Cortex of kidney (tissue), 1 donor: ENCODE measurements at places on chromosomes 6 and 20.

GRCh38 chr6:89339565-89339964 lies 13.0 kb downstream of the UBE2J1 start:
- DNase-seq = no peak

- no peak for DNase-seq
Observed at GRCh38 chr20:5085380-5085779, 34.4 kb downstream of the PCNA start.

DNA sequence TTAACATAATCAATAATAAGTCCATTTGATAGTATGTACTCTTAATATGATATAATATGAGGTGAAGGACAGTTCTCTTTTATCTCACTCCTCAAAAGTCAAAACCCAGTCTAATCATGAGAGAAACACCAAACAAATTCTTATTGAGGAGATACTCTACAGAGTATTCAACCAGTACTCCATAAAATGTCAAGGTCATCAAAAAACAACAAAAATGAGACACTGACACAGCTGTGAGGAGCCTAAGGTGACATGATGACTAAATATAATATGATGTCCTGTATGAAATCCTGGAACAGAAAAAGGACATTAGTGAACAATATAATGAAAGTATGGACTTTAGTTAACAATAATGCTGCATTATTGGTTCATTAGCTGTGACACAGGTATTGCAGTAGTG lies 675.1 kb downstream of the HTR1B start:
- no peak for DNase-seq

- no peak for DNase-seq
Observed at GRCh38 chr6:52577778-52578463, 1.1 kb upstream of the TRAM2 start.

- DNase-seq = no peak
Observed at GRCh38 chr20:41379551-41379950, 12.9 kb upstream of the EMILIN3 start.

DNA sequence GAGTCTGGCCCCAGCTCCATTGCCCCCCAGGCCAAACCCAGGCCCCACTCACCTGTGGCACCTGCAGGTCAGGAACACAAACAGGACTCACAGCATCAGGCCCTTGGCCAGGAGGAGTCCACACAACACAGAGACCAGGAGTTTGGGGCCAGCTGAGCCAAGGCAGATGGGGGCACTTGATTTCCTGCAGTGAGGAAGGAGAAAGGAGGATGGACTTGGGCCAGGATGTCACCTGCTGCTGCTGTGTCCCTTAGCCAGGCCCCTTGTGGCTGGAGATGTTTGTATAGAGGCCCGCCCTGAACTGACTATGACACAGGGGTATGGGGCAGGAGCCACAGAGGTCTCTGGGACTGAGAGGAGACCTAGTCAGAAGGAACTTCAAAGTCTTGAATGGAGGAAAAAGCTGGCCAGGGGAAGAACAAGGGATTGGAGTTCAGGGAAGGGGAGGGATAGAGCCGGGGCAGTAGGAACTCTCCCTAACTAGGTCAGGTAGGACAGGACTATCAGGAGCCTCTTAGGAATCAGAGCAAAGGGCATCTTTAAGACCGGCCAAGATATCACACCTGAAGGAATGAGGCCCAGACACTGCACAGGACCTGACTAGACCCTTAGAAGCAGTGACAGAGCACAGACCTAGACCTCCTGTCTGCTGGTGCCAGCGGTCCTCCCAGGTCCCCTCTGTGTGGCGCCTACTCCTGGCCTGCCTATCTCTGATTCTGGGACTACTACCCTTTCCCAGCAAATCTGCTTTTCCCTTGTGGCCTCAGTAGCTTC lies 8.8 kb upstream of the TREML2 start:
- DNase-seq = no peak

GRCh38 chr6:132973514-132973993 lies 159.2 kb downstream of the RPS12 start:
- no peak for DNase-seq

DNA sequence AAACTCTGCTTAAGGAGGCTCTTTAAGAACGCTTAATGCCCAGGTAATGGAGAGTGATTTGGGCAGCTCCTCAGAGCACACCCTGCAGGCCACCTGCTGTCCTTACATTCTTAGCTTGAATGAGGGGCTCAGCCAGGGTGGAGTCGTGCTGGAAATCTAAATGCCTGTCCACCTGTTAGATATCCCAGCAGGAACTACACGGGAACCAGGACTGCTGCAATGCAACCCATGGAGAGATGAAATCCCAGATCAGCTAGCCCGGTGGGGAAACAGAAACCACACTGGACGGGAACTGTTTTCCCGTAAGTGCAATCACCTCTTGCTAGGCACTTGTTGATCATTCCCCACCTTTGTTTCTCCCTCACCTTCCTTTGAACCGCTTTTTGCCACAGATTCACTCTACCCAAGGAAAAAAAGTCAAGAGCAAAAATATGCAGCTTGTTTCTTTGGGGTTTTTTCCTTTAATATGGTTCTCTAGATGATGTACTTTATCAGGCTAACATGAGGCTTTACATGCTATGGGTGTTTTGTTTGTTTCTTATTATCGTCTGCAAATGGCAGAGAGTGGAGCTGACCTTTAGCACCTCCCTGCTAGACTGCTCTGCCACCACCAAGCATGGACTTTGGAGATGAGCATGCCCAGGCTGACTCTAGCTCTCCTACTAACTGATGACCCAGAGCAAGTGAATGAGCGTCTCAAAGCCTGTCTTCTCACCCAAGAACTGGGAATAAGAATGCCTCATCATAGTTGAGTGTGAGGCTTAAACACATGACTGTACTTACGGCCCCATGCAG lies 125.9 kb upstream of the TNFAIP3 start:
- DNase-seq = no peak

GRCh38 chr6:26537846-26538571 lies at the start of gene HMGN4:
HMGN4 (plus strand) TSS chr6:26538366; CDS start chr6:26545207, 6,841 bp downstream.
- no peak for DNase-seq

DNA sequence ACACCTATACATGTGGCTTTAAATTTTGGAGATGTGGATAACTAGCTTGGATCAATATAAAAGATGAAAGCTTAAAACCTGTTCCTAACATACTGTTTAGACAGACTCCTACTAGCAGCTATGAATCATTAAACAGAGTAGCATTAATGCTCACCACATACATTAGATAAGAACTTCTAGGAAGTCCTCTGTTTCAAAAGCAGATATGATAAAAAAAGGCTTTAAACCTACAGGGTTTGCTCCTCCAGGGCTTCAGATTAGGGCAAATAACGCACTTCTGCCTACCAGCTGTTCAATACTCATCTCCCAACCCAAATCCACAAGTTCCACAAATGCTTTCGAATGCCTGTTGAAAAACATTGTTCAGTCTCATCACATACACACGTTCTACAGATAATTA lies 1.5 kb downstream of the REPS1 start:
- no peak for DNase-seq

- DNase-seq = no peak
Observed at GRCh38 chr6:35487658-35488516, 9.0 kb downstream of the TEAD3 start.

DNA sequence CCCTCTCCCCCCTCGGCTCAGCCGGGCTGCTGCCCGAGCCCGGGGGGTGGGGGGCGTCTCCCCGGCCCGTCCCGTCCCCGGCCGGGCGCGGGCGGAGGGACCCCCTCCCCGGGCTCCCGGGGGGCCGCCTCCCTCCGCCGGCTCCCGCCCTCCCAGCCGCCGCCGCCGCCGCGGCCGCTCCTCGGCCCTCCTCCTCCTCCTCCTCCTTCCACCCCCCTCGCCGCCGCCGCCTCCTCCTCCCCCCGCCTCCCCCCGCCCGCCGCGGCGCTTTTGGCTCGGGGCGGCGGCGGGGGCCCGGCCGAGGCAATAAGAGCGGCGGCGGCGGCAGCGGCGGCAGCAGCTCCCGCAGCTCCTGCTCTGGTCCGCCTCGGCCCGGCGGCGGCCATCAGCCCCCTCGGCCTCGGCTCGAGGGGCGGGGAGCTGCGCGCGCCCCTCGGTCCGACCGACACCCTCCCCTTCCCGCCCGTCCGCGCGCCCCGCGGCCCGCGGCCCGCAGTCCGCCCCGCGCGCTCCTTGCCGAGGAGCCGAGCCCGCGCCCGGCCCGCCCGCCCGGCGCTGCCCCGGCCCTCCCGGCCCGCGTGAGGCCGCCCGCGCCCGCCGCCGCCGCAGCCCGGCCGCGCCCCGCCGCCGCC lies 38.7 kb downstream of the GNAS start:
- DNase-seq = no peak
